NCI-H1417 (cell line): ENCODE measurements at places on chromosomes 16 and 17.

GRCh38 chr17:48107137-48108055 lies at the start of gene SNX11:
Gene SNX11 (plus strand): TSS chr17:48107766. CDS start chr17:48112044, 4,278 bp downstream.
- DNase-seq, result peak; percentile 95

DNA sequence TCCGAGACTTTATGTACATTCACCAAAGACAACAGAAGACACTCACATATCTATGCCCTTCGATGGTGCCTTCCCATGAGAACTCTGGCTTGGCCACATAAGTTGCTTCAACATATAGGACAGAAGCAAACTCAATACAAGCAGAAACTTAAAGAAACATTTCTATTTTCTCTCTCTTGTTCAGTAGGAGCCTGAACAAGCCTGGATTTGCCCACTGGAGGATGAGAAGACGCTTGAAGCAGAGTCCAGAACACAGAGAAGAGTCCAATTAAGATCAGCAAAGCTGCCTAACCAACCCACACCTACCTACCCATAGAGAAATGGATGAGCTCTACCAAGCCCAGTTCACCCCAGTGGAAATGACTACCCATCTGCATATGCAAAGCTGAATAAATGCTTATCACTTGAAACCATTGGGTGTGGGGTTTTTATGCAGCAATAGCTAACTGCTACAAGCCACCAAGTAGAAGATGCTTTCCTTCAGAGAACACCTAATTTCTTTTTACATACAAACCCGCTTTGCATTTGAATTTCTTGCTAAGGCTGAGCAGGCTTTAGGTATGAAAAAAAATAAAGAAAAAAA lies 337.9 kb upstream of the DYNLRB2 start:
- DNase-seq, result no peak

DNA sequence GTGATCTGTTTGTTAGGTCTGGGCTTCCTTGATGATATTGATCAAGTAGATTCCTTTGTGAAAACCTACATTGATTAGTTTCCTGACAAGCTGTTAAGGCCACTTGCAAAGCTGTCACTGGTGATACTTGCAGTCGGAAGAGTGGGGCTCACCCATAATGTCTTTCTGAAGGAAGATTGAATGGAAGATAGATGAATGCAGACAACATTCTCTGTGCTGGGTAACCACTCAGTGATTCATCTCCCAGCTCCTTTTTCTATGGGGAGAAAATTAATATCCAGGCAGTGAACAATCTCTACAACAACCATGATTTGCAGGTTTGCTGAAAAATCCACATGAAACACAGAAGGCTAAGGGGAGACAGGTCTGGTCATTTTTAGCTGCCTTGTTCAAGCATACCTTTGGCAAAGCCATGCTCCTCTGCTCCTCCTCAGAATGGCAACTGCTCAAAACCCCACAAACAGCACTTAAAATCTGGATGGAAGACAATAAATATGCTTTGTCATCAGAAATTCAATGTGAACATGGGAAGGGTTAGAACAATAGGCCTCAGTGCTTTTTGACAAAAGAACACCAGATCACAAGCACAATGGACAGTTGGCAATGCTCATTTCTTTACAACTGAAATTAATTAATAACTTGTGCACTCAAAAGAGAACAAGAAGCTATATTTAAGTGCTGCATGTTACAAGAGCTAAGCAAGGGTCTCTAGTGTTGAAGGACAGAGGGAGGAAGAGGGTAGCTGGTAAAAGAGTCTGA lies 495.4 kb downstream of the TOX3 start:
- no peak for DNase-seq

- no peak for DNase-seq
Measured at GRCh38 chr16:30923554-30924075, at the start of gene FBXL19. Gene FBXL19 (plus strand): TSS chr16:30923572. CDS start chr16:30925755, 2,183 bp downstream.

DNA sequence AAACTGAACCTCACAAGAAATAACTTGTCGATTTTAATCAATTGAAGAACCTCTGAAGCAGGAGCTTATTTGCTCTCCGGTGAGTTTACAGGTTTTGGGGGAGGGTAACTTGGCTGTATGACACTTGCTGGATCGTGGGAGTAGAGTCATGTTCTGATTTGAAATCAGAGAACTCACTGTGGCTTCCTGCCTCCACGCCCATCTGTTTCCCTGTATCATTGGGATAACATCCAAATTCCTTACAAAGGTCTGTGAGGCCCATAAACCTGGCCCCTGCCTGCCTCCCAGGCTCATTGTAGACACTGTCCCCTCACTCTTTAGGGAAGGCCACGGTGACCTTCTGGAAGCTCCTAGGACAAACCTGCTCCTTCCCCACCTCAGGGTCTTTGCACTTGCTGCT lies 48.3 kb downstream of the C17orf67 start:
- DNase-seq, result no peak

DNA sequence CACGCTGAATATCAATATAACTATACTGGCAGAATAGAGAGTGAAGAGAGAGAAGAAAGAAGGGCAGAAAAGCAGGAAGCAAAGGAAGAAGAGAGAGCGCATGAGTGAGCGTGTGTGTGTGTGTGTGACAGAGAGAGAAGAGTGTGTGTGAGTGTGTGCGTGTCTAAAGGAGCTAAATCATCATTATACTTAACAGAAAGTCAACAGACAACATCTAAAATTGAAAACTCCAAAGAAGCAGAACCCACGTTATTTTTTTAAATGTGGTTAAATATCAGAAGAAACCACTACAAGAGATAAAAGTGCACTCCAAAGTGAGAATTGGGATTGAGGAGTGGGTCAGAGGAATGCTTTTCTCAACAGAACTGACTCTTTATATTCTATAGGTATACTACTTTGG lies 77.2 kb downstream of the BRIP1 start:
- DNase-seq, result no peak

DNA sequence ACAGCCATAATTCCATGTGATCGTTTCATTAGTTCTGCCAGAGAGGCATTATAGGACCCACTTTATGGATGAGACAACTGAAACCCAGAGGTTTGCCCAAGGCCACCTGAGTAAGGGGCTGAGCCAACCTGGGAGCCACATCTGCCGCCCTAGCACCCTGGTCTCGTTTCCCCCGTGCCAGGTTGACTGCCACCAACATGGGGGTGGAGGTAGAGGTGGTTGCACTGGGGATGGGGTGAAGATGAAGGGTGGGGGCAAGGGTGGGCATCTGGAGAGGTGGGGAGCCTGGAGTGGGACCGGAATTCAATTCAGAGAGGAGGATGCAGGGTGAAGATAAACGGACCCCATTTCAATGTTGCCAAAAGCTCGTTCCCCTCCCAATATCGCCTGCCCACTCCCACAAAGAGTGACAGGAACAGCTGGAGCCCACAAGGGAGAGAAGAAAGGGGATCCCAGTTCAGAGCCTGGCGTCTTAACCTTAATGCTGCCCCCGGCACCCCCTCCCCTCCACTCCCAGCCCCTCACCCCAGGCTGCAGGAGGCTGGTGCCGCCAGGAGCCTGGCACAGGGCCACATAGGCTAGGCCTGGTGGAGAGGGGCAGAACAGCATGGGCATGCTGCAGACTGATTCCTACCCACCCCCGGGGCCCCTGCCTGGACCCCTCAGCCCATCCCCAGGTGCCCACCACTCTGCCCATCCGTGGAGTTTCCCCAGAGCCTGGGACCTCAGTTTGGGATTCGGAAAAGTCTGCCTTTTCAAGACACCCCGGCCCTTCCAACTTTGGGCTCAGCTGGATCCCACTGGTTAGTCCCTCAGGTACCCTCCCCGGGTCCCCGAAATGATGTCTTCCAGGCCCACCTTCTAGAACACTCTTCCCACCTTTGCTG lies 29.6 kb downstream of the NGFR start:
- no peak for DNase-seq

DNA sequence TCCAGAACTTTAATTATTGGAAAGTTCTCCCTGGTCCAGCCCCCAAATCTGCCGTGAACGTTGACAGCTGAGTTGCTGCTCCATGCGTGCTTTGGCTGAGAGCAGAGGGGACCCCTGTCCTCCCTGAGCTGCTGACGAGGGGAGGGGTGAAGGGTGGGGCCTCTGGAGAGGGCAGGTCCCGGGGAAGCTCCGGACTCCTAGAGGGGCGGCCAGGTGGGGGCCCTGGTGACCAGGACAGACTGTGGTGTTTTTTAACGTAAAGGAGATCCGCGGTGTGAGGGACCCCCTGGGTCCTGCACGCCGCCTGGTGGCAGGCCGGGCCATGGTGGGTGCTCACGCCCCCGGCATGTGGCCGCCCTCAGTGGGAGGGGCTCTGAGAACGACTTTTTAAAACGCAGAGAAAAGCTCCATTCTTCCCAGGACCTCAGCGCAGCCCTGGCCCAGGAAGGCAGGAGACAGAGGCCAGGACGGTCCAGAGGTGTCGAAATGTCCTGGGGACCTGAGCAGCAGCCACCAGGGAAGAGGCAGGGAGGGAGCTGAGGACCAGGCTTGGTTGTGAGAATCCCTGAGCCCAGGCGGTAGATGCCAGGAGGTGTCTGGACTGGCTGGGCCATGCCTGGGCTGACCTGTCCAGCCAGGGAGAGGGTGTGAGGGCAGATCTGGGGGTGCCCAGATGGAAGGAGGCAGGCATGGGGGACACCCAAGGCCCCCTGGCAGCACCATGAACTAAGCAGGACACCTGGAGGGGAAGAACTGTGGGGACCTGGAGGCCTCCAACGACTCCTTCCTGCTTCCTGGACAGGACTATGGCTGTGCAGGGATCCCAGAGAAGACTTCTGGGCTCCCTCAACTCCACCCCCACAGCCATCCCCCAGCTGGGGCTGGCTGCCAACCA lies at the start of gene MC1R:
Gene MC1R, plus strand, starts transcription at position 410 of the 895 bp plus-strand sequence. Its CDS starts 397 bp downstream, at position 807.
- peak; percentile 53 for DNase-seq

DNA sequence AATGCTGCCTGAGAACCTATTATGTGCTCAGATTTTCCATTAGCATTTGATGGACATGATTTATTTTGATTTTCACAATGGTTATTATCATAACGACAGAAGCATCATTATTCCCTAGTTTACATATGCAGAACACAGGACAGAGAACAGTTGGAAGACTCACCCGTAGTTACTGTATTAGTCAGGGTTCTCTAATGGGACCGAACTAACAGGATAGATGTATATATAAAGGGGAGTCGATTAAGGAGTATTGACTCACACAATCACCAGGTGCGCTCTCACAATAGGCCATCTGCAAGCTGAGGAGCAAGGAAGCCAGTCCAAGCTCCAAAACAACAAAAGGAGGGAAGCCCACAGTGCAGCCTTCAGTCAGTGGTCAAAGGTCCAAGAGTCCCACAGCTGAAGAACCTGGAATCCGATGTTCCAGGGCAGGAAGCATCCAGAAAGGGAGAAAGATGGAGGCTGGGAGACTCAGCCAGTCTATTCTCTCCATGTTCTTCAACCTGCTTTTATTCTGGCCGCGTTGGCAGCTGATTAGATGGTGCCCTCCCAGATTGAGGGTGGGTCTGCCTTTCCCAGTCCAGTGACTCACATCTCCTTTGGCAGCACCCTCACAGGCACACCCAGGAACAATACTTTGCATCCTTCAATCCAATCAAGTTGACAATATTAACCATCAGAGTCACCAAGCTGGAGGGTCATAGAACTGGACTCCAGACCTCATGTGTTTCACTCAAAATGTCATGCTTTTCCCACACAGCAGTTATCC lies 92.7 kb upstream of the XYLT1 start:
- DNase-seq, result no peak

GRCh38 chr17:66947311-66947710 lies 17.2 kb upstream of the CACNG4 start:
- no peak for DNase-seq

- no peak for DNase-seq
Measured at GRCh38 chr17:44095388-44095646, 24.8 kb downstream of the G6PC3 start.

- DNase-seq, result no peak
Measured at GRCh38 chr17:33291248-33292200, 1.6 kb downstream of the ASIC2 start.

DNA sequence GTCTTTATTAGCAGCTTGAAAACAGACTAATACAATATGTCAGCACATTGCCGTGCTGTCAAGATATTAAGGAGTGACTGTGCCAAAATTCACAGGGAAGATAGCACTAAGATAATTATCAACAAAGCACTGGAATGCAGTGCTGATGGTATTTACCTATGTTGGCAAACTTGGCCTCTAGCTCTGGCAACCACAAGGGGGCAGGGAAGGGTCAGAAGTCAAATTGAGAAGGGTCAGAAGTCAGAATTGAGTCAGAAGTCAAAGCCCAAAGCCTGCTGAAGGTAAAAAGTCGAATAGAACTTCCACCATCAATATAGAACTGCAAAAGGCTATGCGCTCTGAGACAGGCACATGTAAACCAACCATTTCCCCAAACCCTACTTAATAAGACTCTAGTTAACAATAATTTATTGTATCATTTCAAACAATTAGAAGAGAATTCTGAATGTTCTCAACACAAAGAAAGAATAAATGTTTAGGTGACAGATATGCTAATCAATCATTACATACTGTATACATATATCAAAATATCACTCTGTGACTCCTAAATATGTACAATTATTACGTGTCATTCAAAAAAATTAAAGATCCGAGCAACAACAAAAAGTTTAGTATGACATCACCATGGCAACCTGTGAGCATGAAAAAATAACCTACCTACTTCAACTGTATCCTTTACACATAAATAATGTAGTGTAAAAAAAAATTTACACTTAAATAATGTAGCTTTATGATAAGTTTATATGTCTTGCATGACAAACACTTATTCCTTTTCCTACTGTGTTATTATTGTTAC lies 916.1 kb downstream of the KCNJ2 start:
- peak; percentile 32 for DNase-seq

DNA sequence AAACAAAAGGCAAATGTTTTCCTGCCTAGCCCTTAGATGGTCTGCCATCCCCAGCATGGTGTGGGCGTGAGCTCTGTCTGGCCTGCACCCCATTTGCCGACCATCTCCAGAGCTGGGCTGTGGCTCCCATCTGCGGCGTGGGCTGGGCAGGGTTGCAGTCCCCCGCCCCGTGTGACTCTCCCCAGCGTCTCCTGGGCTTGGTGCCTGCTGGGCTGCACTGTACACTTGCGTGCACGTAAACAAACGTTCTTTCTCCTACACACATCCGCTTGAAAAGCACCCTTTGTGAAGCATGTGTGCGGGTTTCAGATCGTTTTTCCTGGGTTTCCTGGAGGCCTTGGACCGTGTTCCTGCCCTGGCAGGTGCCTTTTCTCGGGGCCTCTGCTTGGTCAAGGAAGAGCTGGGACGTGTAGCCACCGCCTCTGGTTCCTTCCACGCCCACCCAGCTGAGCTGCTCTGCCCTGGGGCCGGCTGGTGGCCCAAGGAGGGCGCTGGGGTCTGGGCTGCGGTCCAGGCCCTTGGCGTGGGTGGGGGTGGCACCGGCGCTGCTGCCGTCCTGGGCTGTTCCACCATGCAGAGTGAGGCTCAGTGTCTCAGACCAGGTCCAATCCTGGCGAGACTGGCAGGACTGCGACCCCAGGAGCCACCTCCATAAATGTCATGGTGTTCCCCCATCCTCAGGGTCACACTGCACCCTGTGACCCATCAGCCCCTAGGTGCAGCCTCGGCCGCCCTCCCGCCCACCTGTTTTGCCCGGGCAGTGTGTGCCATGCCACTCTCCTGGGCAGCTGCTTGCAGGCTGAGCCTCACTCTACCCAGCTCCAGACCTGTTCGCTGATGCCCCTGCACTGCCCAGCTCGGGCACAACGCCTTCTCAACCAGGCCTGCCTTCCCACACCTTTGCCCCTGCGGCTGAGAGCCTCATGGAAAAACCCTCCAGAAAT lies 9.9 kb upstream of the BAIAP3 start:
- DNase-seq, result no peak
